ENCODE measurements at places on chromosomes 5 and 9.

GRCh38 chr5:180470966-180471582 is 23.1 kb upstream of the CNOT6 start:
- no peak for DNase-seq

- no peak for DNase-seq
These were observed 383.4 kb downstream of the TMEM38B start for GRCh38 chr9:106077731-106078130.

DNA sequence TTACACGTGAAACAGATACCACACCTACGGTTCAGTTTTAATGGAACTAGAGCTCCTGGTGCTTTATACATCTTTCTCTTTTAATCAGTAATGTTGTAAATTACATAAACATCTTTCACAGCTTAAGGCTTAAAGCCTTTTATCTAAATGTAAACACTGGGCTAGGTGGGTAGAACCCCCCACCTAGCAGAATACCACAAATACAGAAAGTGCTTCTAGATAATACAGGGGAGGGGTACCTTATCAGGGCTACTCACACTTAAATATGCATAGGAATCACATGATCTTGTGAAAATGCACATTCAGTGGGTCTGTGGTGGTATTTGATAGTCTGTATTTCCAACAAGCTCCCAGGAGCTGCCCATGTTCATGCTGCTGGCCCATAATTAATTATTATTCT is 256.4 kb upstream of the TARS1 start:
- DNase-seq = no peak

DNA sequence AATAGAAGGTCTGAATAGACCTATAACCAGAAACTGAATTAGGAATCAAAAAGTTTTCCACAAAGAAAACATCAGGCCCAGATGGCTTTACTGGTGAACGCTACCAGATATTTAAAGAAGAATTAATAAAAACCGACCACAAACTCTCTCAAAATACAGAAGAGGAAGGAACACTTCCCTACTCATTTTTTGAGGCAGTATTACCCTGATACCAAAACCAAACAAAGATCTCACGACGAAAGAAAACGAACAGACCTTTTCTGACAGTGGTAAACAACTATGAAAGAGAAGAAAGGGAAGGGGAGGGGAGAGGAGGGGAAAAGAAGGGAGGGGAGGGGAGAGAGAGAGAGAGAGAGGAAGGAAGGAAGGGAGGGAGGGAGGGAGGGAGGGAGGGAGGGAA is 13.5 kb downstream of the B4GALT1 start:
- no peak for DNase-seq

DNA sequence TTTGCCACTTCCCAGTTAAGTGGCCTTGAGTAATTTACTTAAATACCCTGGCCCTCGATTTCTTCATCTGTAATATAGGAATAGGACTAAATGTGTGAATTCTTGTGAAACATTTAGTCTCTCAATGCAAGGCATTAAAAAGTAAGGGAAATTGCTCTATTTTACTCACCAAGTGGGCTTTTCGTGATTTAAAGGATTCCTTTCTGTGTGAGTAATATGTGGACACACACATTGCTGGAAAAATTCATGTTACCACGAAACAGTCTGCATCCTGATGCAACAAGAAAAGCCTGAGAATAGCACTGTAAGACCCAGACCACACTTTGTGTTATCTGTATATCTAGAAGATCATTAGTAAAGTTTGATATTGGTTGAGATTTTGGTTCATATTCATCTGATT is 1243.0 kb upstream of the CDH9 start:
- DNase-seq = no peak

GRCh38 chr5:124714910-124715309 is 31.5 kb downstream of the ZNF608 start:
- DNase-seq = no peak

DNA sequence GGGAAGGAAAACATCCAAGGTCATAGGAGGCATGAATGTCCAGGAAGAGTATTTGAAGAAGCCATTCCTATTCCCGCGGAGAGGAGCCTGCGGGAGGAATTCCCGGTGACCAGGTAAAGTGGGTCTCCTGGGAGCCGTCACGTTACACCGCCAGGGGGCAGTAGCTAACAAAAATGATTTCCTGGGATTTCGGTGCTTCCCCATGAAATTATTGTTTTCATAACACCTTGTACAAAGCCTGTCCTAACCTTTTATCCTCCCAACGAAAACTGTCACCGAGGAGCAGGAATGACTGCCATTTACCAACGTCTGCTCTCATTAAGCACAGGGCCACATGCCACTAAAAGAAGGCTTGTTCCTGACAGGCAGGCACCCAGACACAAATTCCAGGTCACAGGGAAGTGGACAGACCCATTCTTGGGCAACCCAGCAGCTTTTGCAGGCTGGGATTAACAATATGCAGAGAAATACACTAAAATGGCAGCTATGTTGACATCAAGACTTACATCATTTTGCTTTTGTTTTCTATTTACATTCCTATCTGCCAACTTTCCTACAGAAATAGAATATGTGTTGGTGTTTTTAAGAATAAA is 41.2 kb upstream of the CTSL start:
- DNase-seq = no peak

- DNase-seq = peak; percentile 71
These were observed 34.1 kb upstream of the SIL1 start for GRCh38 chr5:139232147-139232724.

- DNase-seq = no peak
These were observed 81.7 kb downstream of the DOCK8 start for GRCh38 chr9:296411-296810.

DNA sequence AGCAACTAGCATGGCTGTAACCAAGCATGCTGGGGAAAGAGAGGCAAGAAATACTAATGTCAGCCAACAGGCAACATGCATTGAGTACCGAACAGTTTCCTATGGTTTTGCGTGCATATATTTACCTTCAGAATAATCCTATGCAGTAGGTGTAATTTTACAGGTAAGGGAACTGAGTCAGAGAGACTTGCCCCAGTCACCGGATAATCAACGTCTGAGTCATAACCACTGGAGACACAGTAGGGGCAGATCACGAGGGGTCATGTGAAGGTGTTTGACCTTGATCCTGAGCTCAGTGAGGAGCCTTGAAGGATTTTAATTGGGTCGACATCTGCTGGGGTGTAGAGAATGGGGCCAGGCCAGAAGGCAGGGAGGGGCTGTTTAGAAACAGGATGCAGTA is 13.4 kb upstream of the TSC1 start:
- no peak for DNase-seq

GRCh38 chr9:126695701-126696400 is 82.1 kb downstream of the LMX1B start:
- DNase-seq = no peak

GRCh38 chr5:152332716-152333460 is 72.2 kb downstream of the NMUR2 start:
- peak; percentile 52 for DNase-seq

DNA sequence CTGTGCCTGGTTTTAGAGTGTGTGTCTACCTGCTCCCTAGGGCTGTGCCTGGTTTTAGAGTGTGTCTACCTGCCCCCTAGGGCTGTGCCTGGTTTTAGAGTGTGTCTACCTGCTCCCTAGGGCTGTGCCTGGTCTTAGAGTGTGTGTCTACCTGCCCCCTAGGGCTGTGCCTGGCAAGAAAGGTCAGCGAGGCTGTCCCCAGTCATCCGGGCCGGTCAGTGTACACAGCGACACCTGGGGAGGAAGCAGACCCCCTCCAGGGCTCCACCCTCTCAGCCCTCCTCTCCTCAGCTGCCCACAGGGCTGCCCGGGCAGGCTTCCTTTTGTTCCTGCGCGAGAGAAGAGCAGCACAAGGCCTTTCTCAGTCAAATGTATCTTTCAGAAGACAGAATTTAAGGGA is 4.1 kb downstream of the NRARP start:
- no peak for DNase-seq

- DNase-seq = no peak
These were observed 16.3 kb upstream of the OBP2B start for GRCh38 chr9:133225171-133226011.

DNA sequence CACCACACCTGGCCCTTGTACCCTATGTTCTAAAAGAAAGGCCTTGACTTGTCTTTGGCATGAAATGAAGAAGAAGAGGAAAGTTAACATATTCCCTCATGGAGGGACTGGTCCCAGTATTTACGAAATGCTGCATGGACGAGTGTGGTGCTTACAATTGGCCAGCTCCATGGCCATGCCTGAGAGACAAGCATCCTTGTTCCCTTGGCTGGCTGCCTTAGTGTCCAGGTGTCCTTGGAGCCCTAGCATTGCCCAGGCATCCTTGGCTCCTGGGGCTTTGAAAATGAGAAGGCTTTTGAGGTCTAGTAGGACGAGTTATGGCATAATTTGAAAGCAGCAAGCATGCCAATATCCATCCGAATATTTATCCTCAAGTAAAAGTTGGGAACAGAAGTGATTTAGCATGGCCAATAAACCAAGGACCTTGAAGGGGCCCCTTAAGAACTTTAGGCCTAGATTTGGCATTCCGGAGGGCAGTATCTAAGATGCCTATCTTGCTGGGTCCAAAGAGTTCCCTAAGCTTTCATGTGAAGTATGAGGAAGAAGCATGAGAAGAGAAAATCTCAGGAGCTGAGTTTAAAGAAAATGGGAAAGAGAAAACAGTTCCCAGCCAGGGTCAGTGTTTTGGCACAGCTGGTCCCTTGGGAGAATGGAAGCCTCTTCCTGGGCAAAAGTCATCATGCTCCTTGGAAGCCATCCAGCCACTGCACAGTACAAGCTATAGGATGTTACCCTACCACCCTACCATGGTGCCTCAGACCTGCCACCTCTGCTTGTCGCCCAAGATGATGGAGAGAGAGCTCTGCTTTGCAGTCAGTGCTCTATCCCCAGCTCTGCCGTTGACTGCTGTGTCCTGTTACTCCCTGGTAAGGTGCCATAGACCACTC is 91.0 kb downstream of the AOPEP start:
- DNase-seq = no peak

DNA sequence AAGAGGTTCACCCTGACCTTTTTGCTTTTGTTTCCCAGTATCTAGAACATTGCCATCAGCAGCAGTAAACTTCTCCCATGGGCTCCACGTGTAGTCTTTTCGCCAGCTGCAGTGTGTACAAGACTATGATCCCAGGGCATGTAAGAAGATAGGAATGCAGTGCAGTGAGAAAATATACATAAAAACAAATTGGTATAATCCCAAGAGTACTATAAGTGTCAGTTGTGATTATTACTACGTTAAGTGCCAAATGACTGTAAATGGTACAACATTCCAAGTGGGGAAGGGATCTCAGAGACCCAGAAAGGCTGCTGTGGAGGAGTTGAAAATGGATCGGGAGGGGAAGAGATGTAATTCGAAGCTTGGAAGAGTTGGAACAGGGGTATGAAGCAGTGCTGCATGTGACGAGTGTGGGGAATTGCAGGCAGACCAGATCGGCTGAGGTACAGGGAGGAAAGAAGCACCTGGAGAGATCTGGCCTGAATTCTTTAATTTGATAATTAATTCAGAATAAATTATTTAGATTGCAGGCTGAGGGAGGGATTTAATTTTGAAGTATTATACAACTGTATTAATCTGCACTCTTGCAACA is 95.1 kb downstream of the FBXL7 start:
- no peak for DNase-seq

- no peak for DNase-seq
These were observed 169.3 kb downstream of the CCDC192 start for GRCh38 chr5:127872494-127872893.

DNA sequence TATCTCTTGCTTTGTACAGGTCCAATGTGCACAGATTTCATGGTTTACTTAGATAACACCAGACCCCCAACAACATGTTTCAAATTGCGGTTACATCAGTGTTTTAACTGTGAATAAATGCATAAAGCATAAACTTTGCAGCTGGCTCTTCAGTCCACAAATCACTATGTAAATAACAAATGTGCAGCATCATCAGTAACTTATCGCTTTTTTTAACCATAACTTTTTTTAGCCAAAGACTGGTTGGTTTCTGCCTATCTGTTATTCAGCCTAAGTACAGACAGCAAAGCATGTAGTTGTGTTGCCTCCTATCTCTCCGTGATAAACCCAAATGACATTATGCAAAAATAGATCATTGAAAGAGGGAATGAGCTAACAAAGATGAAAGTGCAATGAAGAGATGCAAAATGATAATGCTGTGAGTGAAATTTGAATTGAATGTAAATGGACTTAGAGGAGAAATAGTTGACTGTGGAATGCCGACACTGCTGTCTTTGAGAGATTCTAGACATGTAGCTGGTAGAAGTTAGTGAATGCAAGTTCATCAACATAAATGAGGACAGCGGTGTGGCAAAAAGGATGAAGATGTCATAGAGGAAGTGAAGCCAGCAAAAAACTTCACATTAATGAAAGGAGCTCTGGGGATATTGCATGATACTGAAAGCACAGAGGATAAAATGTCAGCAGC is 108.8 kb downstream of the PDE8B start:
- DNase-seq = no peak

DNA sequence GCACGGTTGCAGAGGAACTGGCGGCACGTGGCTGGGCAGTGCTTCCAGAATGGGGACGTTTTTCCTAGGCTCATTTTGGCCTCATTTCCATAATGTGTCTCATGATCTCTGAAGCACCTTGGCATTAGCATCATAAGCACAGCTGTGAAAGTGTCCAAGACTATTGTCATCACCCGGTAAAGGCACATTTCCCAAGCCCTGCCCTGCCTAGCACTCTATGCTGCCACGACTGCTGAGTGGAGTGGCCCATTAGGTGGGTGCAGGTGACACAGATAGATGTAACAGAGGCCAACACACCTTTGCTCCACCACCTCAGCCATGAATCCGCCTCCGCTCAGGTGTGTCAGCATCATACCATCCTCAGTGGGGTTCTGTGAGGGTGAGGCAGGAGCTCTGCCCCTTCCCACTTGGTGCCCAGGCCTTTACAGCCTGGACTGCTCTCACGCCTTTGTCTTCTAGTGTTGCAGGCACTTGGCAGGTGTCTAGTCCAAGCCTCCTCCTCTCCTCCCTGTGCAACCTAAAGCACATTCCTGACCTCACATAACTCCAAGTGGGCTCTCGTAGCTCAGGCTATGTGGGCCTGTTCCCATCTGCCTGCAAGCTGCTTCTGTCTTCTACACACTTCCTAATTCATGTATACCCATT is 213.0 kb downstream of the FSTL4 start:
- DNase-seq = no peak

DNA sequence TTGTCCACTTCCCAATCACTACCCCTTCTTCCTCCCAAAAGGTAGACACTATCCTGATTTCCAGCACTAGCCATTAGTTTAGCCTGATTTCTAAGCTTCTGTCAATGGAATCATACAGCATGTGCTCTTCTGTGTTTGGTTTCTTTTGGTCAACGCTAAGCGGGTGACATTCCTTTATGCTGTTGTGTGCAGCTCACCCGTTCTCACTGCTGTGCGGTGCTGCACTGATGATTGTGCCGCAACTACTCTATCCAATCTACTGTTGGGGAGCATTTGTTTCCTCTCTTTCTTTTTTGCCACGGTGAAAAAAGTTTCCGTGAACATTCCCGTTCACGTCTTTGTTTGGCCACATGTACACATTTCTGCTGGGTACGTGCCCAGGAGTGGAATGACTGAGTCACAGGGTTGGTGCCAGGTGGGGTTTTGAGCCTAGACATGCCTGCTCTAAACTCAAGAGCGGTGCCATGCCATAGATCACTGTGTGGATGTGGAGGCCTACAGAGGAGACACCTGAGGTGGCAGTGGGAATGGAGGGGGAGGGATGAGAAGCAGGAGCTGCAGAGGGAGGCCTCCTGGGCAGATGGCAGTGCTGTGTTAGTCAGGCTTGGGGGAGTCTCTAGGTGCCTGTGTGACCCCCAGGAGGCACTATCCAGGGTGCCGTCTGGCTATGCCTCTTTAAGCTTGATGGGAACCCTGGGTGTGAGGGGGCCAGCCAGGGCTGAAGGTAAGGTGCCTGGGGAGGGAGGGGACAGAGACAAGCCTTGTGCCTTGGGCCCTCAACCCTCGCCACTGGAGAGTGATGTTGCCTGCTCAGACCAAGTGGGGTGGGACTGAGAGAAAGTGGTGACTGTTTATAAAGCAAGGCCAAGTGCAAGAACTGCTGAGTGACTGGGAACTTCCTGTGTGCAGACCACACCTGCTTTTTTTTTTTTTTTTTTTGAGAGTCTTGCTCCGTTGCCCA is 11.4 kb upstream of the ANKRD33B start:
- DNase-seq = no peak

All from NCI-H2171 (cell line).